Left renal cortex interstitium (tissue), 4 donors: ENCODE measurements at places on chromosomes 5 and 9.

DNA sequence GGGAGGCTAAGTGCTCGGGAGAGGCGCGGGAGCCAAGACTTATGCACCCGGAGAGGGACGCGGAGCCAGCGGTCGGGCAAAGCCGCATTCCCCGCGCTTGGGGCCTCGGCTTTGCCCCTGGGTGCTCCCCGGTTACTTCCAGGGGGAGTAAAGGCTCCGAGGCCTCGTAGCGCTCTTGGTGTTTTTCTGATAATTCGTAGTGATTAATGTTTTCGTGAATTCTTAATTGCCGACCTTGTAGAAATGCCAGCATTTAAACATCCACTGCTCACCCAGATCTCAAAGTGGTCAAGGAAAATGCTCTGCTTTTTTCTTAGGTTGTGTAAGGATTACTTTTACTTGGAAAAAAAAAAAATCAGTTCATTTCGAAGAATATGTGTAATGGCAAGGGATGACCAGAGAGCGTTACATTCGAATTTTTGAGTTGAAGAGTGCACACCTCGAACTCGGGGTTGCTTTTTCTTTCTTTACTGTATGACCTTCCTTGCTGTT is 654 bp upstream of the TUT7 start:
- no peak for DNase-seq

GRCh38 chr5:68251386-68251785 is 35.8 kb downstream of the PIK3R1 start:
- no peak for DNase-seq

GRCh38 chr5:17992291-17992690 is 358.0 kb downstream of the TAF11L14 start:
- DNase-seq: no peak

DNA sequence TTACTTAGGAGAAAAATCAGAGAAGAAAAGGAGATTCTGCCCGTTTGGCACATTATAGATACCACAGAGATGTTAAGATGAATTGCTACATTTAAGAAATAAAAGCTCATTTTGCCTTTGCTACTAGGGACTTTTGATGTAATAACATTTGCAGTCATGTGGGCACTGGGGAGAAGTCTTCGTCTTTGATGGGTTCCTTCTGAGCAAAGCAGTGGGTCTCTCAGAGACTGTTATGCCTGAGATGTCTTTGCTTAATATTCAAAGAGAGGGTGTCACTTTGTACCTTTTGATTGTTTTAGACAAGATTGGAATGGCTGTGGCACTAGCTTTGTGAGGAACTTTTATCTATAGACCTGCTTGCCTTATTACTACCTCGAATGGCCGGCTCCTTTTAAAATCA is 25.0 kb downstream of the SLC25A25 start:
- no peak for DNase-seq

DNA sequence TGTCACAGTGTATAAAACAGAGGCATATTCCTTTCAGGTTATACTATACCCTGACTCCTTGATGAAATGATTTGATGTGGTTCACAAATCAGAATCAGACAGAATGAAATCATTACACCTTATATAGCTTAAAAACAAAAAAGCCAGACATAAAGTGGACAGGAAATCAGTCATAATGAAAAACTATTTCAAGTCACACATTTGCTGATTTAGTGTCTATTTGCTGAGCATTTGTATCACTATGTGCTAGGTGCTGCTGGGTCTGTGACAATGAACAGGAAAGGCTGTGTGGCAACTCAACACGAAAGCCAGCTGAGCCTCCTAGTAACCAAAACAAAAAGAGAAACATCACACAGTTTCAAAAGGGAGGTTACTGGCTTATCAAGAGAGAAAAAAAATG is 194.0 kb downstream of the EFNA5 start:
- no peak for DNase-seq

GRCh38 chr9:89418474-89418845 is 79.5 kb downstream of the SEMA4D start:
- DNase-seq: no peak

DNA sequence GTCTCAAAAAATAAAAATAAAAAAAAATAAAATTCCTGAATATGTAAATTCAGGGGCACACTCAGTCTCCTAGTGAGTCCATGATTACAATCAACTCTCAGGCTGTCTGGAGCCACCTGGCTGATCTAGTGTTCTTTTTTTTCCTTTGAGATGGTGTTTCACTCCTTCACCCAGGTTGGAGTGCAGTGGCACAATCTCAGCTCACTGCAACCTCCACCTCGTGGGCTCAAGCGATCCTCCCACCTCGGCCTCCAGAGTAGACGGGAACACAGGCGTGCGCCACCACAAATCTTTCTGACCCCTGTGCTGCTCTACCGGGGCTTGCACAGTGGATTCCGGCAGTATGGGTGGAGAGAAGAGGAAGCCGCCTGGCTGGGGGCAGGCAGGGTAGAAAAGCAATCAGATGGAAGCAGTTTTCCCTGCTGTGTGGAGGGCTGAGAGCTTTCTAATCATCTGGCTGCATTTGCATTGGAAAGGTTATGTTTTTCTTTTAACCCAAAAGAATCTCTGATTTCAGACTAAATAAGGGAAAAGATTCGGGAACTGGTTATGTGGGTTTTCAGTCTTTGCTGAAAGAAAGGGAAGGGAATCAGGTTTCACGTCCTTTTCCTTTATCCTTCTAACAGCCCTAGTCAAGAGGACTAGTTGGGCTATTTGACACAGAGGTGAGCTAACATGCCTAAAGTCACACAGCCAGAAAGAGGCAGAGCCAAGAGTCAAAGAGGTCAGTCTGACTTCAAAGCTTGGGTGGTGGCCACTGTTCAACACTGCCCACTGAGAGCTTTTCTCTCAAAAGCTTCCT is 26.3 kb upstream of the CORO2A start:
- DNase-seq: no peak

- DNase-seq: no peak
Observed at GRCh38 chr5:159799701-159800100, 116.6 kb upstream of the ADRA1B start.

DNA sequence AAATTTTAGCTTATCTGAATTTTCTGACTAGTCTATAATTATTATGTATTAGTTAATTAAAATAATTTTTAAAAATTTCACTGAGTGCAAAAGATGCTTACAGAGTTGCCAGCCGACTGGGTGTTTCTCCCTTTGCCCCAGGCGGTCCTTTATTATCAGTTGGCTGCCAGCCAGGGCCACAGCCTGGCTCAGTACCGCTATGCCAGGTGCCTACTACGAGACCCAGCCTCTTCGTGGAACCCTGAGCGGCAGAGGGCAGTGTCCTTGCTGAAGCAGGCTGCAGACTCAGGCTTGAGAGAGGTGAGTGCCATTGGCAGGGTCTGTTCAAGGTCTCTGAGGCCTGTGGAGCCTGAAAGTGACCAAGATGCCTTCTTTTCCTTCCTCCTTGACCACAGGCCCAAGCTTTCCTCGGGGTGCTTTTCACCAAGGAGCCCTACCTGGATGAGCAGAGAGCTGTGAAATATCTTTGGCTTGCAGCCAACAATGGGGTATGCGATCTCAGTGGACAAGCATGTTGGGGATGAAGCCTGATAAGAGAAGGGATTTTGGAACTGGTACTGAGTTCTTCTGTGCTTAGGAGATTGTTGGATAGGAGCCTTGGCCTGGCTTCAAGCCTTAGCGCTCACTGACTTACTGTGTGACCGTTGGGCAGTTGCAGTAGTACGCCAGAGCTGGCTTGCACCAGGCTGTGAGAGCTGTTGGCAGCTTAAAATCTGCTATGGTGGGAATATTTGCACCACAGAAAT is 10.6 kb downstream of the DELE1 start:
- no peak for DNase-seq

DNA sequence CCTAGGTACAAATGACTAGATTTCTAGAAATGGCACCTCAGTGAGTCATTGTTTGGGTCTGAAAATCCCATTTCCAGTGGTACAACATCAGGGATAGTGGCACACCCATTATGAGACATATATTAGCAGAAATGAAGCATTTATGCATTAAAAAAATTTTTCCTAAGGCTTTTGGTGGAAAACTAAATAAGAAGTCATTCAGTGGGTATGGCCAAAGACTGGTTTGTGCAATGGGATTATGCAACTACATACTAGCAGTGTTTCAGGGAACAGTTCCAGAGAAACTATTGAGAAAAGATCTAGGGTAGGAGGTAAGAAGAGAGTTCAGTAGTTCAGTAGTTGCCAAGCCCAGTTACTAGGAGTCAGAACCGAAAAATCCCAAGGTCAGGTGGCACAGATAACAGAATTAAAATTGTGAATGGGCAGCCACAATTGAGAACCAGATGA is 106.5 kb upstream of the HAPLN1 start:
- no peak for DNase-seq

DNA sequence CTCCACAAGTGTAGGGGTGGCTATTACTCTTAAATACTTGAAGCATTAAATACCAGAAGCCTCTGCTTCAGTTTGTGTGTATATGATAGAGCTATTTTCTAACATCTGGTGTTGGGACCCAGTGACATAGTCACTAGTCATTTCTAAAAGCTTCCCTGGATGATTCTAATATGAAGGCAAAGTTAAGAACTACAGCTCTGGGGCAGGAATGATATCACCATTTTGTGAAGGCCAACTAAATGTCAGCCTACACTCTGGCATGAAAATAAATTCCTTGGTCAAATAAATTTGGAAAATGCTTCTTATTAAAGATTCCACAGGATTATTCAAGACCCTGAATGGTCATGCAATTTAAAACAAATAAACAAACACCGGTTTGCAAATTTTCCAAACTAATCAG is 197.7 kb downstream of the PLK2 start:
- DNase-seq: no peak

GRCh38 chr9:87069690-87070089 is 122.4 kb upstream of the GAS1 start:
- no peak for DNase-seq
